ENCODE measurements at places on chromosomes 13 and 19.
A peak's percentile ranks its signal among the peaks of the same experiment; 100 is the strongest.

DNA sequence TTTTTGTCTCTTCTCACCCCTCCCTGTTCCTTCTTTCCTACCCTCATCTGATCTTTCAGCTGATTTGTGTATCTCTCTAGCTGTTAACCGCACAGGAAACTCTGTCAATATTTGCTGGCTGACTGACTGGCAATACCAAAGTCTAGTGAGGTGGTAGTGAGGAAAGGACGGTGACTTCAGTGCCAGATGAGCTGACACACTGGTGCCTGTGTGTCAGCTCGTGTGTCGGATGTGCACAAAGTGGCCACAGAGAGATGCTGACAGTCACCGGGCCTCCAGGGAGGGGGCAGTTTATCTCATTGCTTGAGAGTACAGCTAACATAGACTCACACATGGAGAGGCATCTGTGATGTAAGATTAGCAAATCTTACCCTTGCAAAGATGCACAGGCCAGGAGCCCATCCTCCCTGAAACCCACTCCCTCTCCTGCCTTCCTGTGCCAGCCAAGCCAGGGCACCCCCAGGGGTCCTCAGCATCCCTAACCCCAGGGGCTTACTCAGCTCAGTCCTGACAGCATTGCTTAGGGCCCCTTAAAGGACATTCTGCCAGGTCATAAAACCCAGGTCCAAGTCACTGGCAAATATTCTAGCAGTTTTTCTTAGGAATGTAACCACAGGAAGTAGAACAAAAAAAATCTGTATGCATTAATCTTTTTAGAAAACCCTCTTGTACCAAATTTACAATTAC, 80.2 kb downstream of the SHISA2 start:
- no peak for DNase-seq

DNA sequence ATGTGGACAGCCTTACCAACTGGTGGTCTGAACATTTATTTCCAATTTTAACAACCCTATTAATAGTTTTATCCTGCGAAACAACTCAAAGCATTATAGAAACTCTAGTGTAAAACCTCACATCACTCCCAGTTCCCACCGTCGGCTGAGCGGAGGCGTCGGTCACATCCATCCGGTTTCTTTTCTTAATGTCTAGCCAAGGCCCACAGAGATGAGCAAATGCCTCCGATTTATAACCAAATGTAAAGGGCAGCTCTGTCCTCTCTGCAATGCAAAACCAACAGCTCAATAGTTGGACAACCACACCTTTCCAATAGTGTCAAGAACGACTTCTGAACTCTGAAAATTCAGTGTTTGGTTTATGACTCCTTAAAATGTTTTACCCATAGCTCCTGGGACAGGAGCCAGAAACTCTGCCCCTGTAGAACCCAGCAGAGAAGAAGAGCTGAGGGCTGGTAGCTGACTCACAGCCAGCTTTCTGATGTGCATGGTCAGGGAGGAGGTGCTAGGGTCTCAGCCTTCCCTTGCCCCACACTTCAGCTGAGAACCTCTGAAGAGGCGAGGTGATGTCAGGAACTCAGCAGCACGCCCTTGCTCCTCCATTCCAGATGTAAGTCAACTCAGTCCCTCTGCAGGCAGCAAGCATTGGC, 90.2 kb upstream of the UQCRFS1 start:
- peak; percentile 5 for DNase-seq

DNA sequence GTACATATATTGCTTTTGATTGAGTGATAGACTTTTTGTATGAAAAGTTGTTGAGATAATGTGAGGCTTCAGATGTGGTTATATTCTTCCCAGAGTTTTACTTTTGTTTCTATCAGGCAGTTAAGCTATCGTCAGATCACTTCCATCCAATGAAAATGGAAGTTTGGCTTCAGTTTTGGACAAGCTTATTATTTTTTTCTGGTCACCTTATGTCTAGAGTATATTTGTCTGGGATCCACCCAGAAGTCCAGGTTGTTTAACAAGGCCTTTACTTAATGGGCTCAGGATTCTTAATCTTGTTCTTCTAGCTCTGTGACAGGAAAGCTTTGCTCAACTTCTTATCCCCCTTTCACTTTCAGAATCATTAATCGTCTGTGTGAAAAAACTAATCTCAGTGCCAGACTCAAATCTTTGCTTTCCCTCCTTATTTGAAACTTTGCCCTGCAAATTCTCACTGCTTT, 150.9 kb downstream of the PDS5B start:
- DNase-seq, result no peak

GRCh38 chr13:66301482-66301881, 928.7 kb downstream of the PCDH9 start:
- no peak for DNase-seq

DNA sequence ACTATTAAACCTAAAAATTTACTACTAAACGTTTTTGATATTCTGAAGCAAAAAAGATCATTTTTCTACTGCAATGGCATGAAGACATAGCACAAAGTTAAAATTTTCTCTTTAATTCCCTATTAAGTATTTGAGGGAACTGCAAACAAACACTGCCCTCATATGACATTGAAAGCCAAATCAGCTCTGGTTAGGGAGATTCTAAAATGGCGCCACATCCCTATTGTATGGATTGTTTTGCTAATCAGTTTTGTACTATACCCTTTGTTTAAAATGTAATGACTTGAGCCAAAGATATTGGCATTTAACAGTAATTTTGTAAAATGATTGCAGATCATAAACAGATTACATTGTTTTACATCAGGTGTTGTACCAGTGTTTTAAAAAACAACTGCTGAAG, 65.8 kb downstream of the FLT1 start:
- no peak for DNase-seq

DNA sequence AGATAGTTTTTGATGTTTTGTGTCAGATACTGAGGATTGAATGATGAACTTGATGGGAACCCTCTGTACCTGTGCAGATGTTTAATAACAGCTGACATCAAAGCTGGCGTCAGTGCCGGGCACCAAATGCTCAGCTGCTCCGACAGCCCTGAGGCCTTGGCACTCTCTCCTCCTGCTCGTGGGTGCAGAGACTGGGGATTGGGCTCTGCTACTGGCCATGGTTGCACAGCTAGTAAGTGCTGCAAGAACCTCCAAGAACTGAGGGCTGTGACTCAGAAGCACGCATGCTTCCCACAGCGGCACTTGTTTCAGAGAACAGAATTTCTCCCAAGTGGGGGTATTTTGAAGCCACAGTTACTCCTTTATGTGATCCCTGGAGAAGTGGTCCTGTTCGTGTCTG, 5.9 kb downstream of the LAMP1 start:
- no peak for DNase-seq

DNA sequence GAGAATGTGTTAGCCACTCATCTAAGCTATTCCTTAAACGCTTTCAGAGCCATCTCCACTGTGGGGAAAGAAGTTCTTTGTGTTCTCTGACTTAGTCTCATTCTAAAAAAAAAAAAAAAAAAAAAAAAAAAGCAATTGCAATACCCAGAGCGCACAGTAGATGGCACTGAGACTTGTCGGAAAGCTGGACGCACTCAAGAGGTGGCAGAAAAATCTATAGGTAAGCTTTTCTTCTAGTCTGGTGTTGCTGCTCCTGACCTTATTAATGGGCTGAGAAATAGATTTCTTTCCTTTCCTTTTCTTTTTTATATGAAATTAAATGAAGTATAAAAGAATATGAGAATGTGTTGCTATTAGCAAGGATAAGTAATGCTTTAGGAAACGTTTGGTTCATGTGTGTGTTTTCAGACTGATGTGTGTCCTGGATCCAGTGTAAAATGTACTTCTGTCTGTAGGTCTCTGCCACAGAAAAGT, 4.7 kb upstream of the GJB2 start:
- DNase-seq, result peak; percentile 74

GRCh38 chr19:29574510-29574909, 31.6 kb upstream of the POP4 start:
- DNase-seq, result no peak

DNA sequence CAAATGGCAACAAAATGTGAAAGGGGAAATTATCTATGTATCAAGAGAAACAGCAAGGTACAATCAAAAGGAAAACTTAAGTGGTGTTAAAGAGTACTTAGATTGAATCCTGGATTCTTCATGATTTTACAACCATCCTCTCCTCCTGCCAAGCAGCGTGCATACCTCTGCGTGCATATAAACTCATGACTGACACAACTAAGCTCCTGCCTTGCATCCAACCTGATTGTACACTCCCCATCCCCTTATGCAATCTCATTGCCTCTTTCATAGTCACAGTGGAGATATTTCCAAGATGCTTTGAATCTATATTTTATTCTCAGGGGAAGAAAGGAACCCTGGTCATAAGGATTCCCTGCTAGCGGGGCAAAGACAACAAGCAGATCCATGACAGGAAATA, 499.9 kb downstream of the KCTD12 start:
- DNase-seq, result no peak

- no peak for DNase-seq
Measured at GRCh38 chr13:61362522-61362921, 53.1 kb downstream of the PCDH20 start.

All from tongue (tissue), 3 donors.